ENCODE measurements at places on chromosomes 13 and 19.

DNA sequence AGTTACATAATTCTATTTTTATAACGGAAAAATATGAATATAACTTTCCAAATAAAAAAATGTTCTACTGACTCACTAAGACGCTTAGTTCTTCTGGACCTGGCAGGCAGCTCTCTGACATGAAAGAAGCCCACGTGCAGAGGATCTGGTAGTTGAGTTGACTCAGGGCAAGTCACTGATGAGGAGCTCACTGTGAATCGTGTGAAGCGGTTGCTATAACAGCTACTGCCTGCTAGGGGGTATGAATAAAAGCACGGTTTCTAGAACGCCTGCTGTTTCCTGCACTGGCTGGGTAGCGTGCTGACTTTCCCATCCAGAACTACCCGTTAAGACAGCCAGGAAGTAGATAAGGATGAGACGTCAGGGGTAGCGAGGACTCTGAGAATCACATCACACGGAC, 54.7 kb upstream of the WASF3 start:
- peak; percentile 25 for DNase-seq

GRCh38 chr13:84812078-84812477, 929.8 kb upstream of the SLITRK1 start:
- no peak for DNase-seq

GRCh38 chr13:38635030-38635429, 51.8 kb upstream of the FREM2 start:
- DNase-seq: no peak

DNA sequence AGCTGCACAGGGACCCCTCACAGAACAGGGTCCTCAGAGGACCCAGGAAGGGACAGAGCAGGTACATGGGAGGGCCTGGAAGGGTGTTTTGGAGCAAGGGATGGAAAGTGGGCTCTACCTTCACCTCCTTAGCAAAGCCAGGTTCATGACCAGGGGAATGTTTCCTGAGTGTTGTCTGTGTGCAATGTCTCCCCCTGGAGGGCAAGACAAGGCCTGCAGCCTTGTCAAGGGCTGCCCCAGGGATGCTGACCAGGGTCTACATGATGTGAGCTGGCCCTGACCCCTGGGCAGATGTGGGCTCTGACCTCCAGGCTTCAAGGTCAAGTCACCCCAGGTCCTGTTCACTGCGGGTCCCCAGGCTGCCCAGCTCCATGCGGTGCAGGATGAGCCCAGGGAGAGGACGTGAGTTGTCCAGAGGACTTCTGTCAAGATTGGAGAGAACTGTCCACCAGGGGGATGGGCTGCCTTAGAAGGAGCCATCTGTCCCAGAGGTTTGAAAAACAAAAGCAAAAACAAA, 1.0 kb upstream of the CEACAM1 start:
- DNase-seq: peak; percentile 62

DNA sequence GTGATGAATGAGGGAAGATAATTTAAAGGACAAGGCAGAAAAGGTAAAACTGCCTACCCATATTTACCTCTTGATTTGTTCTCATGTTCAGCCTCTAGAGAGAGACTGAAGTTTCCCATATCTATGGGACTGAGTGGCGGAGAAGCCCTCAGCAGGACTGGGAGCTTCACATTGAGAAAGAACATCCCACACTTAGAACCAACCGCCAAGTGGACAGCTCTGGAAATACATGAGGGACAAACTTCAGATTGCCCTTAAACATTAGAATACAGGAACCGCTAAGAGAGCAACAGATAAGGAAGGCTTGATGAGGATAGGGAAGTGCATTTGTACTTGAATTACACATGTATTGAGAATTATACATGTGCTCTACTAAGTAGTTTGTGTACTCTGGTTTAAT, 316.0 kb upstream of the MIR17HG start:
- DNase-seq: no peak

All from stimulated activated CD4-positive, alpha-beta T cell treated with anti-CD3 and anti-CD28 coated beads, Interleukin-12 subunit alpha, Interleukin-12 subunit beta, amount 100 ng/mL, for 48 hours (primary cell).